ENCODE measurements at places on chromosomes 5 and 9.

DNA sequence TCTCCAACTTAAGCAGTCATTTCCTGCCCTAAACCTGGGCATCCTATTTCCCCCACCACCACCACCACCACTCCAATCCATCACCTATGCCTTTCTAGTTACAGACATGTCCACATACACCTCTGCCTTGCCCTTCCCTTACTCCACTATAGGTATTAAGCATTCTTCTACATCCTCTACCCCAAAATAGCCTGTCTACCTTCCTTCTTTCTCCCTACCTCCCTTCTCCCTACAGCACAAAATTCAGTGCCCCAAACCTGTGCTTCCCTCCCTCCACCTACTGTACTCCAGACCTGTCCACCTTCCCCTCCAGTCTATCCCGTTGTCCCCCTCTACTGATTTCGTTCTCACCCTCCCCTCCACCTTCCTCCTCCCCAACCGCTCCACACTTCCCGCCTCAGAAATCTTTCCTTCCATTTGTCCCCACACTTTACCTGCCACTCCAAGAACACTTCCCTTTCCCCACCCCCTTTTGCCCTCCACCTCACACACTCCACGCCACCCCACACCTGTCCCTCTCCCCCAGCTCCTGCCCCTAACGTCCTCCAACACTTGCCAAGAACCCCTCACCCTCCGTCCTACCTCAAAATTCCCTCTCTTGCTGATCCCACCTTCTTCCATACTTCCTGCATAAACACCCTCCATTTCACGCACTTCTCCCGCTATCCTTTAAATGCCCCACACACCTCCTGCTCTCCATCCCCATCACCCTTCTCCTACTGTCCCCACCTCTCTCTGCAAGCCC, 1.6 kb downstream of the STRBP start:
- DNase-seq = no peak

GRCh38 chr5:178870411-178870810, 10.7 kb downstream of the ZNF354B start:
- no peak for DNase-seq

DNA sequence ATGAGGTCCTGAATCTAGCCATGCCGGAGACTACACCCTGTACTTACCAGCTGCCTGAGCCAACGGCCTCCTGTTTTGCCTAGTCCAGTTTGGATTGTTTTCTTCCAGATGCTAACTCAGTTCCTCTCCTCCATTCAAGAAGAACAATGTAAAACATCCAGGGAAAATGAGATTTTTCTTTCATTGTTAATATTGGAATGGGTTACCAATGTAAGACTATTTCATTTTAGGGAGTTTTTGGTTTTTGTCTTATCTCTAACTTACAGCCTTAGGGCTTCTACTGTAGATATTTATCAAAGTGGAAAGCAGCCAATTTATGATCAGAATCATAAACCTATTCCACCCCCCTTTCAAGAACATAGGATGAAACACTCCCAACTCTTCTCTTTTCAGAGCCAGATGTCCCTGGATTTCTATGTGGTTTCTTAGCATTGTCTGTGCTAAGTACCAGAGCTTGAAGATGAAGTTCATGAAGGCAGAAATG, 3.5 kb upstream of the VDAC1 start:
- no peak for DNase-seq

DNA sequence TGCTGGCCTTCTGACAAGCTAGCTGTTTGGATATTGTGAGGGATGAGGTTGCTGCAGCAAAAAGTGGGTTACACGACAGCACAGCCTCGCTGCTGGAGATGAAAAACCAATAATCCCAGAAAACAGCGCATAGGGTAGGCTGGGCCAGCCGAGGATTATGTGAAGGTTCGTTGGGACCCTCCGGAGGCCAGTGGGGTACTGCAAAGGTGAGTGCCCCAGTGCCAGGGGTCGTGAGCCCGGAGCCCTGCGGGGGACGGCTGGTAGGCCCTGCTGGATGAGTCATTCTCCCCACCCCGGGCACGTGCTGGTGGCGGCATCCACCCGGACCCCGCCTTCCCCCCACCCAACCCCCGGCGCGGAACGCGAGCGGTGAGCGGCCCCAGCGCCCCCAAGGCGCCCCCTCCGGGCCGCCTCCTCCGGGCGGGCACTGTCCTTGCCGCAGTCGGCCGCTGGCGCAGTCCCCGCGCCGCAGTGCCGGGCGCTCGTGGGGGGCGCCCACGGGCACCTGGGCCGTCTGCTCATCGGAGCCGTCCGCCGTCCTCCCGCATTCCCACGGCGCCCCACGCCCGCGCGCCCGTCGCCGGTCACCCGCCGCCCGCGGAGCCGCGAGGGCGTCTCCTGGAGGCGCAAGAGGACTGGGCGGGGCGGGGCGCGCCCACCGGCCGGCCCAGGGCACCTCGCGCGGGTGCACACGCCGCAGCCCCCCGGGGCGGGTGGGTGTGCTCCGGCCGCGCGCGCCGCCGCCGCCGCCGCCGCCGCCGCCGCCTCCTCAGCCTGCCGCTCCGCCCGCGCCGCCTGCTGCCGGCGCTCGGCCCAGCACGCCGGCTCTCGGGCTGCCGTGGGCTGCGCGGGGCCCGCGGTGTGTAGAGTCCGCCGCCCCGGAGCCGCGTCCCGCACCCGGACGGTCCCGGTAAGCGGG, at the start of gene PHF24:
Gene PHF24, plus strand, starts transcription at position 794 of the 919 bp plus-strand sequence. CDS start 13,014 bp downstream, outside the sequence.
- no peak for DNase-seq

DNA sequence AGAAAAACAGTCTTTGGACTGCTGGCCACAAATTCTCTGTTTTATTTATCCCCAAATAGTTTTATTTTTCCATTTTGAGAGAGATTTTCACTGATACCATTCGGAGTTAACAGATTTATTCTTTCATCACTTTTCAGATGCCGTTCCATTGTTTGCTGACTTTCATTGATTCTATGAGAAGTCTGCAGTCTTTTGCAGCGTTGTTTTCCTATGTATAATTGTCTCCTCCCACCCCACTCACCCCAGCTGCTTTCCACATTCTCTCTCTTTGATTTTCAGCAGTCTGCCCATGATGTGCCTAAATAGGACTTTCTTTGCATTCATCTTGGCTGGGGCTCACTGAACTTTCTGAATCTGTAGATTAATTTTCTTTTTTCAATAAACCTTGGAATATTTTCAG, 107.6 kb downstream of the C9orf50 start:
- no peak for DNase-seq

DNA sequence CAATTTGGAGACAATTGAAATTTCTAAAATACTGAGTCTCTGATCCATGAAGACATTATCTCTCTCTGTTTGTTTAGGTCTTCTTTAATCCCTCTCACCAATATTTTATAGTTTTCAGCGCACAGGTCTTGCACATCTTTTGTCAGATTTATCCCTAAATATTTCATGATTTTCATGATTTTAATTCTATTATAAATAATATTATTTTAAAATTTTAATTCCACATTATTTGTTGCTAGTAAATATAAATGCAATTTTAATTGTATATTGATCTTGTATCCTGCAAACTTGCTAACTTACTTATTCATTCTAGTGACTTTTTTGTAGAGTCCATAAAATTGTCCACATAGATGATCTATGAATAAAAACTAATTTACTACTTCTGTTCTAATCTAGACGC, 112.6 kb upstream of the TNPO1 start:
- DNase-seq = no peak

- no peak for DNase-seq
These were observed 48.7 kb downstream of the PCSK1 start for GRCh38 chr5:96384353-96384752.

DNA sequence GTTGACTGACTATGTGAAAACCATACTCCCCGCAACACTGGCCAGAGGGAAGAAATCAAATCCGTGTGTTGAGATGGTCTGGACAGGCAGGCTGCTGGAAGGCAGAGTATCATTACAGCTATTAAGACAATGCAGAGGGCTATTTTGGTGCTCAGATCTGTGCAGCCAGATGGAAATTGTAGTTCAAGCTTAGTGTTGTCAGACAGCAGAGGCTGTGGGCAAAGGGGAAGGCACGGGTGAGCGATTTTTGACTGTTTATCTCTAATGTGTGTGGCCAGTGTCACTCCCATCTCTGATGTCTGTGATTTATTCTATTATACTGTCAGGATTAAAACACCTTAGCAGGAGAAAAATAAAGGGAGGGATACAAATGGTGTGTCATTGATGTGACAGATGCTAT, 984.4 kb upstream of the WWC1 start:
- no peak for DNase-seq

GRCh38 chr9:75483636-75484035, 395.3 kb downstream of the OSTF1 start:
- no peak for DNase-seq

GRCh38 chr5:135237748-135238103, 161.3 kb downstream of the MACROH2A1 start:
- DNase-seq = no peak

- DNase-seq = no peak
These were observed 38.8 kb upstream of the TENT4A start for GRCh38 chr5:6674421-6674820.

DNA sequence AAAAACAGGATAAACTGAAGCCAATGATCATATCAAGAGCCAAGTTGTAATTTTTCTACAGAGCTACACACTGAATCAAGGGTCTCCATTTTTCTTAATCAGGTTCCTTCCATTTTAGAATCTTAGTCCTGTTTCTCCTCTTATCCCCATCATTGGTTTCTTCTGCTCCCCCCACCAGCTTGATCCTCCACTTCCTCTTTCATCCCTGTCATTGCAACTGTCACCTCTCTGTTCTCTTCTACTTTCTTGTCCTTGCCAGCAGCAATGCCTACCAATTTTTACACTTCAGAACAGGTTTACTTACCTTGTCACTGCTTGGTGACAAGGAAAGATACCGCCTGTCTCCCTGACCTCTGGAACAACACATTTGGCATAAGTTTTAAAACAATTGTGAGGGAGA, 97.3 kb downstream of the CFAP90 start:
- DNase-seq = no peak

- DNase-seq = no peak
These were observed 79.5 kb downstream of the MVB12B start for GRCh38 chr9:126406075-126406667.

DNA sequence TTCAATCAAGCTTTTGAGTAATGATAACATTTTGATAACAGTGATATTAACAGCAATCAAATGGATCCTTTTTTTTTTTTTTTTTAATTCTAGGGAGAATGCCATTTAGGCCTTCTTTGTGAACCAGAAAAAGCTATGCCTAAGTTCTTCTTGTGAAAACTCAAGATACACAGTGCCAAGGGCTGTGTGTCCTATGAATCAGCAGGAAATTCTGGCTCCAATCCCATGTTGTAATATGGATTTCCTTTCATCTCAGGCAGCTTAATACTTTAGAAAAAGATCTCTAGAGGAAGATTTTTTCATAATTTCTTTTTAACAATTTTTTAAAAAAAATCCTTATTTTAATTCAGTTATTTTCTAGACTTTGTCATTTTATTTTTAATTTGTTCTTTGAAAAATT, 96.1 kb downstream of the NUDT12 start:
- DNase-seq = no peak

- no peak for DNase-seq
These were observed 80.5 kb downstream of the DAB2IP start for GRCh38 chr9:121731919-121732318.

DNA sequence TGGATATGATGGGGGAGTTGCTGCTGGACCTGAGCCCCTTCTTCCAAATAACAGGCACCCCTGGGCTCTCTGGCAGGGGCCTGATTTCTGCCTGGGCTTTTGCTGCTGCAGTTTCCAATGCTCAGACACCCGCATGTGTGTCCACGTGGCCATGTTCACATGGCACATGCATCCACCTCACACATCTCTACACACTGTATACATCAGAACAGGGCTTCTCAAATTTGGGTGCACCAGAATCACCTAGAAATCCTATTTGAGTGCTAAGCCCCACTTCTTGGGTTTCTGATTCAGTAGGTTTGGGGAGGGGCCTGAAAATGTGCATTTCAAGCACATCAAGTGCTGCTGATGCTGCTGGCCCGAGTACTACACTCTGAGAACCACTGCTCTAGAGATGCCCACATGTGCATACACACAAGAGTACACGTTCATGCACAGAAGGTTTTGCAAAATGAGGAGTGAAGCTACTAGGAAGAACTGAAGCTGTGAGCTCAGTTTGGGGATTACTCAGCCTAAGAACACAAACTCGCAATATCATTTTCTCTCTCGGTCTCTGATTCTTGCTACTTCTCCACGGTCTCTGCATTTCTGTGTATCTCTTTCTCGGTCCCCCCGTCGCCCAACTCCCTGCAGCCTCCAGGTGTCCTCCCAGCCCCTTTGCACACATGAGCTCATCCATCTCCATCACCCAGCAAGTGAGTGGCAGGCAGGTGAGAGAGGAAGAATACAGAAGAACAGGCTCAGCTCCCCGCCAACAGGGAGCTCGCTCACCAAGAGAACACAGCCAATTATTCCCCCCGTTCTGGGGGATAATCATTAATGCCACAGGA, 97.0 kb downstream of the PCDH1 start:
- DNase-seq = no peak

GRCh38 chr5:10726913-10727517, 34.0 kb downstream of the DAP start:
- DNase-seq = no peak

DNA sequence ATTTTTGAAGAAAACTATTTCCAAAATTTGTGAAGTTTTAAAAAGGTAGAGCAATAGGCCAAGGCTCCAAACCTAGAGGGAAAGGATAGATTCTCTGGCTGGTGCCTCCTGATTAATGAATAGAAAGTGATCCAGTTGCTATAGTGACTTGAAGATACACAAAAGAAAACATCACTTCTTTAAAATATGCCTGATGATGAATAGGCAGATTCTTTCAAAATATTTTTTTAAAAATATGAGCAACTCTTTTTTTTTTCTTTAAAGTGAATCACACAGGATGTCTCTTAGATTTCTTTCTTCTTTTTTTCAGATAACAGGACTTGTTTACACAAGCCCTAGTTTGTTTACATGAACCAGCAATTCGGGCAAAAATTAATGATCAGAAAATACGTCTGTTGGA, 124.4 kb downstream of the RFK start:
- DNase-seq = no peak

DNA sequence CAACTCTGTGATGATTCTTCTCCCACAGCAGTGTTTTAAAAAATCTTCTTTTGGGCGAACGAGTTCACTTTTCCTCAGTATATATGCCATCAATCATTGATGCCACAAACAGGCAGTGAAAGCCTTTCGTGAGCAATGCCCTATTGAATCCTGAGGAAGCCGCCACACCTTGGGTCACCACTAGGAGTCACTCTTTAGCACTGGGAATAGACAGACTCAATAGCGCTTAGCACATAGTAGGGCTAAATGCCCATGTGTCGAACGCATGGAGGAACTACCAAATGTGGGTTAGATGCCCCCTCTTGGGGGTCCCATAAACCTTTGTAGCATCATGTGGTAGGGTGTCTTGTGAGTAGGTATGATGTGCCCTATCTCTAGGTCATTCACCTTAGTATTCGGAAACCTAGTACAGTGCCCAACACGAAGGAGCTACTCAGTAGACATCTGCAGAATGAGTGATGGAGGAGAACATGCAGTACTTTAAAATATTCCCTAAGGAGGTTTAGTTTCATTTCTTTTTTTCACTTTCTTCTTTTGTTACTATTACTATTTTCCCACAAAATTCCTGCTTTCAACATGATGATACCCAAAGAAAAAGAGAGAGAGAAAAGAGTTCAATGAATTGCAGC, 603.7 kb downstream of the BNC2 start:
- DNase-seq = no peak
